ENCODE measurements at places on chromosomes 1 and 21. TPM values are rescaled to one million over a fixed set of nuclear protein-coding genes. Genes with fewer than 3 reads are reported as not detected.

GRCh38 chr1:16324456-16324890, 27.8 kb downstream of the FBXO42 start:
- peak; percentile 30 for DNase-seq

DNA sequence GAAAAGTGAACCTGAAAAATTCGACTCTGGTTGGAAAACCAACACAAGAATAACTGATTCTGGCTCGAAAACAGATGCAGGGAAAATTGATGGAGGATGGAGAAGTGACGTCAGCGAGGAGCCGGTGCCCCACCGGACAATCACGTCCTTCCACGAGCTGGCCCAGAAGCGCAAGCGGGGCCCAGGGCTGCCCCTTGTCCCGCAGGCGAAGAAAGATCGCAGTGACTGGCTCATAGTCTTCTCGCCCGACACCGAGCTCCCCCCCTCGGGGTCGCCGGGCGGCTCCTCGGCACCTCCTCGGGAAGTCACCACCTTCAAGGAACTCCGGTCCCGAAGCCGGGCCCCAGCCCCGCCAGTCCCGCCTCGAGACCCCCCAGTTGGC, 1.9 kb downstream of the RUSC1 start:
- DNase-seq: peak; percentile 57

- DNase-seq: peak; percentile 29
Measured at GRCh38 chr1:245874942-245875580, 632.0 kb downstream of the SMYD3 start.

- no peak for DNase-seq
Measured at GRCh38 chr1:217498209-217498608, 132.7 kb downstream of the GPATCH2 start.

GRCh38 chr1:178951600-178951999, 74.1 kb upstream of the FAM20B start:
- no peak for DNase-seq

GRCh38 chr1:29238620-29239002, 2.3 kb downstream of the PTPRU start:
- DNase-seq: no peak

- DNase-seq: no peak
Measured at GRCh38 chr1:221429264-221429663, 312.6 kb downstream of the DUSP10 start.

- no peak for DNase-seq
Measured at GRCh38 chr1:76430531-76430930, 356.0 kb downstream of the ST6GALNAC3 start.

- no peak for DNase-seq
Measured at GRCh38 chr1:36034692-36035091, 49.2 kb upstream of the TEKT2 start.

GRCh38 chr21:44391345-44392091, 38.1 kb downstream of the TRPM2 start:
- no peak for DNase-seq

DNA sequence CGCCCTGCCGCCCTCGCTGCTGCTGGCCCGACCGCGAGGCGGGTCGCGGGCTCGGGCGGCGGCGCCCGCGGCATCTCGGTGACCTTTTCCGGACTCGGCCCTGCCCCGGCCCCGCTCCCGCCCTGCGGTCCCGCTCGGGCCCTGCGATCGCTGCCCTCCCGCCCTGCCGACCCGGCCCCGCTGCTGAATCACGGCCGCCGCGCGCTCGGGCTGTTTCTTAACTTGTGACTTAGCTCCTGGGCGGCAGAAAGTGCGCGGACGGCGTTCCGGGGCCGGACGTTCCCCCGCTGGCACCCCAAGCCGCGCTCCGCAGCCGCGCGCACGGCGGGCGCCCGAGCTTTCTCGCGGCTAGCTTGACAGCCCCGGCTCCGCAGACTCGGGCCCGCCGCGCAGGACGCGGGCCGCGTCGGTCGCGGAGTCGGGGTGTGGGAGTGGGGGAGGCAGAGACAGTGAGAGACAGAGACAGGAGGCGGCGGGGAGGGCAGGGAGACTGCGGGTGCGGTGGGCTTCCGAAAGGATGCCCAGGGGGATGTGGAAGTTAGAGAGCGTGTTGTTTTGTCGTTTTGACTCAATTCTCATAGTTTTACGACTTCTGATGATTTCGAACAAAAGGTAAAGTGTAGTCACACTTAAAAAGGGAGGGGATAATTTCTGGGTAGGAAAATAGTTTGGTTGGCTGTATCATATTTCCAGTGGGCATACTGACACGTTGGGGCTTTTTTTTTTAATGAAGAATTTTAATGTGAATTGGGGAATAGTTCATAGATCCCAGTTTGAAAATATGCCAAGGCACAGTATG, 49.8 kb downstream of the PRDM2 start:
- no peak for DNase-seq

Gene KCND3
- 34.1 TPM for total RNA-seq

Gene RHOU
- 34.0 TPM for total RNA-seq

DNA sequence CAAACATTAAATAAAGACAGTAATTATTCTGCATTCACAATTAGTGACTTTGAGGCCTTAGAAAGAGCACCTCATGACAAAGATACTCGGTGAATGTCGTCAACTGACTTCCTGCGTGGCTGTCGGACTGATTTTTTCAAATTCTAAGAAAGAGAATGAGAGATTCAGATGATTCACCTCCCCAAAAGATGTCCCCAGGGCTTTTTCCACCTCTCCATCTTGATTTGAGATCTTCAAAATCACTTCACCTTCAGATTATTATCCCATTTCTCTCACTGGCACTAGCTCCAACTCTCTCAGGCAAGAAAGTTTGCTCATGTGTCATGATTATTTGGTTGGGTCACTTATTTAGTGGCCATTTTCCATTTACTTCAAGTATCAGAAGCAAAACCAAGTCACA, 5.0 kb upstream of the EDEM3 start:
- no peak for DNase-seq

Gene OXCT2
- 1.00 TPM for total RNA-seq

GRCh38 chr1:31717341-31717740, 13.5 kb upstream of the COL16A1 start:
- DNase-seq: no peak

Gene KLF17
- total RNA-seq: not detected

GRCh38 chr1:87179851-87180519, 148.7 kb upstream of the LMO4 start:
- no peak for DNase-seq

Gene DMBX1
- 0.82 TPM for total RNA-seq

Gene HJV
- not detected for total RNA-seq

- no peak for DNase-seq
Measured at GRCh38 chr21:19130379-19131028, 726.9 kb upstream of the TMPRSS15 start.

DNA sequence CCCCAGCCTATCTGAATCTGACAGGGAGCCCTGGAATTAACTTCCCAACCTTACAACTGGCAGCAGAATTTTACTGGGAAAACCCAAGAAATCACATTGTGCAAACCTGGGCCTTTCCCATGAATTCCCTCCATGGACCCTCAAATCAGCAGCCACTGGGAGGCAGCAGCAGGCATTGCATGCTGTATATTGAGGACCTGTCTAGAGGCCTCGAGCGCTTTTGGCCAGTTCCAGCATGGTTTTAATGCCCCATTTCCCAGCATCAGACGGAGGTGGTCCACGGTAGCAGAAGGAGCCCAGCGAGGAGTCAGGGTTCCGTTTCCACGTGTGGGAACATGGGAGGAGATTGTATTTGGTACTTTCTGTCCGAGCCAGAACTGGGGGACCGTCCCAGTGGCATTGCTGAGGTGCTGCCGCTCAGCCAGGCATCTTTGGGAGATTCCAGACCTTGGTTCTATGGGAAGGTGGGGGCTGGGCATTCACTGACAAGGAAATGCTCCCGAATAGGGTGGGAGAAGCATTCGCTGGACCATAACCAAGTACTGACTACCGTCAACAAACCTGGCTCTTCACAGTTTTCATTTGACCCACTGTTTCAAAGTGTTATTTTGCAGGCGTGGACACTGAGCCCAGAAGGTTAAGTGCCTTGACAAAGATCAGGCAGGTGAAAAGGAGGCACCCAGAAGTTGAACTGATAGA, 15.9 kb downstream of the BMP8A start:
- no peak for DNase-seq

GRCh38 chr1:162349635-162350330, 26.9 kb downstream of the SPATA46 start:
- no peak for DNase-seq

Gene ICOSLG
- 0.91 TPM for total RNA-seq

DNA sequence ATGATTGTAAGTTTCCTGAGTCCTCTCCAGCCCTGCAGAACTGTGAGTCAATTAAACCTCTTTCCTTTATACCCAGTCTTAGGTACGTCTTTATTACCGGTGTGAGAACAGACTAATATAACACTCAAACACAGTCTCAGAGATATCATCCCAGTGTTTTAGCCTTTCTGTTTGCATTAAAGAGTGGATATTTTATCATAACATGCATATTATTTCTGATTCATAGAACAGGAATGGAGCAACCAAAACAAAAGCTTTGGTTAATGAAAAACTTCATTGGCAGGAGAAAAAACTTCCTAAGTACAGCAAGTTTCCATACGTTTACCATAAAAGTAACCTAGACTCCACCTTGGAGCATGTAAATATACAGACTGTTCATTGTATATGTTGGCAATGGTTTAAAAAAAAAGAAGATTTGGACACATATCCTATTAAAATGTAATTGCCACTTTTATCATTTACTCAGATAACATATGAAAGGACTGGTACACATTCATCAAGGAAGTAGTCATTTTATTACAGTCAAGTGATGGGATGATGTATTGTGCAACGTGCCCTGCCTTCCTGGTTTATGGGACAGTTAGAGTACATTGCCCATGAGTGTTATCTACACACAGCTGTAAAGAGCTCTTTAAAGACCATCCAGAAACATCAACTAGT, 144.8 kb downstream of the ETS2 start:
- no peak for DNase-seq

GRCh38 chr21:46128933-46129571, 26.3 kb downstream of the FTCD start:
- DNase-seq: no peak

GRCh38 chr1:101849356-101849755, 147.4 kb downstream of the OLFM3 start:
- no peak for DNase-seq

DNA sequence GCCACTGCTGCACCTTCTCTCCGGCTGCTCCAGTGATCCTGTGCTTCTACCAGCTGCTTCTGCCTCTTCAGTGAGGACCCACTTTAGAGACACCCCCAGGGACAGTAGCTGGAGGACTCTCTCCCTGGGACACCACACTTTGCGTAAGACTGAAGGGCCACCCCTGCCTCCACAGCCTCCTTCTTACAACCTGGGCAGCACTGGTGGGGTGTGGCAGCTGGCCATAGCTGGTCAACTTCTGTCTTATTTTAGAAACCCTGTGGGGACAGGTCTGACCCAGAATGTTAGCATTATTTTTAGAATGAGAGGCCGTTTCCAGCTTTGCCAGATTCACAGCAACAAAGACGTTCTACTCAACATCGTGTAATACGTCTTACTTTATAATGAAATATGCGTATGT, 1.1 kb upstream of the KRTAP10-9 start:
- DNase-seq: no peak

GRCh38 chr1:42851960-42852607, 5.7 kb downstream of the ZNF691 start:
- no peak for DNase-seq

DNA sequence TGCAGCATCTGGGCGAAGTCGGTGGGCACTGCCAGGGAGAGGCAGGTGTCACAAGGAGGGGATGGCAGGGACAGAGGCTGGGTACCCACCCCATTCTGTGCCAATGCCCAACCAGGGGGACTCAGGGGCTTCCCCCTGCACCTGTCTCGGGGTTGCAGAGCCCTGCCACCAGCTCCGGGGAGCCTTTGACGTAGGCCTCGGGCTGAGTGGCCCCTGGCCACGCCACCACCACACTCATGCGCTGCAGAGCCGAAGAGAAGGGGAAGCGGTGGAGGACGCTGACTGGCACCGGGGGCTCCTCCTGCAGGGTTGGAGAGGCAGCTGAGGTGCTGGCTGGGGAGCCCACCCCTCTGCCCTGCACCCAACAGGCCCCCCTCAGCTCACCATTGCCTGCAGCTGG, 11.7 kb upstream of the MFAP2 start:
- no peak for DNase-seq

Gene ADIPOR1
- total RNA-seq: 38.7 TPM

DNA sequence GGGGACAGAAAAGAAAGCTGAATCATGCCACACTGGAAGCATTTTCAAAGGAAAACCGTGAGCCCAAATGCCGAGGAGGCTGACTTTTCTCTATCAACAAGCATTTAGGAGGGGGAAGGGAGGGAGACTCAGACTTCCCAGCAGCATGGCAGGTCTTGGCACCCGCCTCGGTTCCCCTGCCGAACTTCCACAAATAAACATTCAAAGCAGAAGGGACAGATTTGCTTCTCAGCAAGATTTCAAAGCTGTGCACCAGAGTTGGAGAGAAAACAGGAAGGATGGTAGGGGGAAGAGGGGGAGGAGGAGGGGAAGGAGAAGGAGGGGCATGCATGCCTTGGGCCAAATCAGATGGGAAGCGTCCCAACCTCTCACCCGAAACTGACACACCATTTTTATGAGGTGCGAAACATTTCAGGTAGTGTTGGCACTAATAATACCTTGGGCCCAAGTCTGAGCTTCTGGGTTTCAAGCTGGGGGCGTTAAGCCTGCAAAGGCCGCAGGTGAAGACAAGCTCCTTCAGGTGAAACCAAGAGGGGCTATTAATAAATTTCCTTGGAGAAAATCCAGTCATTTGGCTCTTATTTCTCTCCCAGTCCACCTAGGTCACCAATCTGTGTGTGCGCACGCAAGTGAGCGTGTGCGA, 26.4 kb downstream of the ABCA4 start:
- peak; percentile 89 for DNase-seq

DNA sequence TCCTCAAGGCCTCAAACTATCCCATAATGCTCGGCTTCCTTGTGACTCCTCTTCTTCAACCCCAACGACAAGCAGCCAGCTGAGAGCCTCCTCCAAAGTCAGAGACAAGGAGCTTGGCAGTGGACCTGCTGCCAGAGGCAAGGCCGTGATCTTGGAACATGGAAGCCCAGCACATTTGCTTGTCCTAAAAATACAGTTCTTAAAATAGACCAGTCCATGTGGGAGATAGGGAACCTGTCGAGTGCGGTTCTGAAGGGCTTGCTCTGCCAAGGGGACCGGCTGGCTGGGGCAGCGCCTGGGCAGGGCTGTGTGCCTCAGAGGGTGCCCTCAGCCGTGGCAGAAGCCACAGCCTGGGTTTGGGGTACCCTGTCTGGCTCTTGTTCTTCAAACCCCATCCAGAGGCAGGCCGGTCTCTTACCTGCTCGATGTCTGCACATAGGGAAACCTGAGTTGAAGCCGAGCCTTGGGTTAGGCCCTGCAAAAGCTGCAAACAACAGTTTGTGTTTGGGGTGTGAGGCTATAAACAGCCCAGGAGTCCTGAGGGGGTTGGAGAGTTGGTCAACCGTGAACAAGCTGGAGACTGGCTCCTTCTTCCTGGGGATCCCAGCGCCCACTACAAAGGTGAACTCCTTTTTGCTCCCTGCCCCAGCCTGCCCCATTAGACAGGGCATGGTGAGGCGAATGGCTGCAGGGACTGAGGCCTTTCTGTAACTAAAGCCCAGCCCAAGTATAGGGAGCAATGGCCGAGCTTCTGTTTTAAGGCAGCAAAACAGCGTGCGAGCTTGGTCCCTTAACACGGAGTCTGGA, 228.8 kb downstream of the CAMTA1 start:
- DNase-seq: peak; percentile 85
